Activated CD4-positive, alpha-beta T cell treated with anti-CD3 and anti-CD28 coated beads, Interleukin-10, Interleukin-2, amounts not matched to agents 100 ng/mL and 50 ng/mL, durations not matched to agents 16 hours and 8 hours (primary cell): ENCODE measurements at places on chromosomes 6 and 20.

- no peak for DNase-seq
Observed at GRCh38 chr6:67802771-67803170, 832.3 kb upstream of the ADGRB3 start.

DNA sequence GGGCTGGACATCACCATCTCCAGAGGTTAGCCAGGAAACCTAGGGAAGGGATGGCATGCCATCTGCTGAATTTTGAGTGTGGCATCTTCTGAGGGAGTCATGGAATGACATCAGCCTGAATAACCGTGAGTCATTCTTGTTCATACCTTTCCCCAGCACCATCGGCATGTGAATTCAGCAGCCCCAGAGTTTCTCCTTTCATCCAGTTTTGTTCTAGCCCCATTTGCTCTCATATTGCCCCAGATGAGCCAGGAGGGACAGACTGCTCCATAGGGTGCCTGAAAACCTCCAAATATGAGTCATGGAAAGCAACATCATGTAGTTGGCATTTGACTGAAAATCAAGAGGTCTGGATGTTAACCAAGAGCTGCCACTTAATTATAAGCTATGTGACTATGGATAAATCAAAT is 219.2 kb upstream of the SGK1 start:
- no peak for DNase-seq

GRCh38 chr20:39446397-39446796 is 484.3 kb downstream of the DHX35 start:
- no peak for DNase-seq

- no peak for DNase-seq
Observed at GRCh38 chr20:10647471-10647870, 26.3 kb downstream of the JAG1 start.

DNA sequence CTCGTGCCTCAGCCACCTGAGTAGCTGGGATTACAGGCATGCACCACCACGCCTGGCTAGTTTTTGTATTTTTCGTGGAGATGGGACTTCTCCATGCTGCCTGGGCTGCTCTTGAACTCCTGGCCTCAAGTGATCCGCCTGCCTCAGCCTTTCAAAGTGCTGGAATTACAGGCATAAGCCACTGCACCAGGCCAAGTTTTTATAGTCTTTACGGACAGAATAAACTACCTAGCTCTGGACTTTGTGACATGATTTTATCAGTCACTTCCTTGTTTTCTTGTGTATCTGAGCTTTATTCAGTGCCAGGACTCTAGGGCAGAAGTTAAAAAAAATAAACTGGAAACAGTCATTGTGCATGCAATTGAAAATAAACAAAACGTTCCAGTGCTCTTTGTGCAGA is 46.7 kb upstream of the RALGAPA2 start:
- DNase-seq = no peak

DNA sequence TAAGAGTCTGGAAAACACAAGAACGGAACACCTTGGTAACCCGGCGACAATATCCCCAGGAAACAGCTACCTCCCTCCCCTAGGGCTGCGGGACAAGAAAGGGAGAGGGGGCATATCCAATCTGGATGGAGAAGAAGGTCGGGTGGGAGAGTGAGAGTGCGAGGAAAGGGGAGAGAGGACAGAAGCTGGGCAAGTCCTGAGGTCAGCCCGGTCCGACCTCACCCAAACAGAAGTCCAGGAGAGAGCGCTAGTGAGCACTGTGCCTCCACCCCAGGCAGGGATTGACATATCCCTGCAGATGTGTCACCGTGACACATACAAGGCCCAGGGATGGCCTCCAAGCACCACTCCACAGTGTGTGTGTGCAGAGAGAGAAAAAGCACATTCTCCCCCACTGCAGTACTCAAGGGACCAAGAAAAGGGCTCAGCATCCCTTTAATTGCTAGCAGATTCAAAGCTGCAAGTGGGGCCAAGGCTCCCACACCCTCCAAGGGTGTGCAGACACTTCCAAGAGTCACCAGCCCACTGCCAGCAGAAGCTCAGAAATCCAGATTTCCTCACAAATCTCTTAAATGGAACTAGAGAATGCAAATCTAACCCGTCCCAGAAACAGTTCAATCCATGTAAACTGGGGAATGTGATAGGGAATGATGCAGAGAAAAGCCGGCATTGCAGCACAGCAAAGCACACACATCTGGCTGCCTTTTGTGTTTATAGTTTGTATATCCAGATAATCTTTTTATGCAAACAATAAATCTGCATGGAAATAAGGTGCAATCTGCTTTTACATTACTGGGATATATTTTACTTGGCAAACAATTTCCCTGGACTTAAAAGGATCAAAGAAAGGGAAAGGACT is 3.1 kb downstream of the PXDC1 start:
- DNase-seq = peak; percentile 46
